ENCODE measurements at places on chromosomes 2 and 18.

GRCh38 chr2:171595896-171596295 is 73.6 kb downstream of the CYBRD1 start:
- DNase-seq = peak; percentile 78

DNA sequence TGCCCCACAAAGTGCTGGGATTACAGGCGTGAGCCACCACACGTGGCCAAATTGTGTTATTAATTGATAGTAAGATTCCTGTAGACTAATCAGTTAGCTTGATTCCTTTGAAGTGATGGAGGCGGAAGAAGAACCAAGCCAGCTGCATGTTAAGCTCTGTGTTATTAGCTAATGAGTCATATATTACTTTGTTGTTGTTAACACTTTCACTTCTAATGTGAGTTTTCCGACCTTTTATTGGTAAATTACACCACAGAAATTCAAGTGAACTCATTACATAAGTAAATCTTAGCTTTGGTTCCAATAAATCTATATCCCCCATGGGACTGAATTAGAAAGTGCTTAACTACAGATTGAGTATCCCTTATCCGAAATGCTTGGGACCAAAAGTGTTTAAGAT is 20.3 kb downstream of the CHMP1B start:
- DNase-seq = no peak

- no peak for DNase-seq
These were observed 260.4 kb downstream of the SLC4A3 start for GRCh38 chr2:219887870-219888269.

GRCh38 chr18:74498712-74499627 is 2.8 kb downstream of the CNDP2 start:
- DNase-seq = peak; percentile 72

GRCh38 chr18:55863391-55863706 is 275.4 kb upstream of the TCF4 start:
- no peak for DNase-seq

- DNase-seq = peak; percentile 14
These were observed 64.7 kb downstream of the STK25 start for GRCh38 chr2:241443486-241444223.

DNA sequence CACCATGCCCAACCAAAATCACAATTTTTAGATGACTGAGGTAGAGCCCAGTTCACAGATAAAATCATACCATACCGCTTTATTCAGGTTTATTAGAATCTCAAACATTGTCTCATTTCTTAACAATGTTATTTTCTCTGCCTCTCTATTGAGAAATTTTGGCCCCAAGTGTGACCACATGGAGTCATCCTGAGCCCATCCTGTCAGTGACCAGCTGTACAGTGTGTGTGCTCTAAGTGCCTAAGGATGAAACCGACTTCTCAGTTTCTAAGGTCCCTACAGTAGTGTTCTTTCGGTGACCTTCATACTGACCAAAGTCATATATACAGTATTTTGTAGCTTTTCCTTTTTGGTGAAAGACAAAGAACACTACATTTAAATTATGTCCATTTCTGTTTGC is 123.7 kb upstream of the MSTN start:
- no peak for DNase-seq

GRCh38 chr2:102520009-102520408 is 47.0 kb downstream of the SLC9A4 start:
- peak; percentile 62 for DNase-seq

DNA sequence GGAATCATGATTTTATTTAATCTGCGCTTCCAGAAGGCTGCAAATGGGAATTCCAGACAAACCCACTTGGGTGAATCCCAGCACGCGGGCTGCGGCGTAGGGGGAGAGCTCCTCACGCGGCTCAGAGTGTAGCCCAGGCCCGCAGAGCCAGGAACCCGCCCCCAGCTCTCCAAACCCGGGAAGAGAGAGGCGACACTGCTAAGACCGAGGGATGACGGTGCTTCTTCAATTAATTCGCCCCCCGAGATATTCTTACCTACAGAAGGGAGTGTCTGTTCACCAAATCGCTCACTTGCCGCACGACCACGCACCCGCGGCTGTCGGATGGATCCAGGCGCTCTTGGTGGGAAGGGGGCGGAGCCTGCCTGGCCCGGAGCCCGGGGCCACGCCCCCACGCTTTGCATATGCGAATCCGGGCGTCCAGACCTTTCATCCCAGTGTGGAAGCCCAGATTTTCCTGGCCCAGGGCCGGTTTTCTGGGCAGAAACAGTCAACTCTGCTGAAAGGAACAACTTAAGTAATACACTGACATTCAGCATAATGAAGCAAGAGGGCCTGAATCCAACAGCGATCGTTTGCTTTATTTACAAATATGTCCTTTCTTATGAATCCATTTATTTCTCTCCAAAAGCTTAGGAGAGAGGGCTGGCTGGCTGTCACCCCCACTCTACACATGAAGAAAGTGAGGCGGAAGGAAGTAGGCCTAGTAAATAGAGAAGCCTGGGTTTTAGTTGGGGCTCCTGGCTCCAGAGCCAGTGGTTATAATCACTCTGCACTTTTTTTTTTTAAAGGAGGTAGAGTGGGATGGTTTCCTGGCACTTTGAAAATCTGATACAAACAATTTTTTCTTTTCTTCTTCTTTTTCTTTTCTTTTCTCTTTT is at the start of gene SLC19A3:
SLC19A3 (minus strand) TSS at position 342 of the 881 bp plus-strand sequence. CDS start 15,710 bp downstream, outside the sequence.
- DNase-seq = peak; percentile 77

- no peak for DNase-seq
These were observed 76.9 kb downstream of the LDAH start for GRCh38 chr2:20745924-20746555.

- peak; percentile 38 for DNase-seq
These were observed 764.5 kb downstream of the TRIB2 start for GRCh38 chr2:13481201-13481600.

- no peak for DNase-seq
These were observed at the start of gene TWIST2 for GRCh38 chr2:238847841-238848690. TWIST2 (plus strand) TSS chr2:238848085; CDS start chr2:238848216, 131 bp downstream.

DNA sequence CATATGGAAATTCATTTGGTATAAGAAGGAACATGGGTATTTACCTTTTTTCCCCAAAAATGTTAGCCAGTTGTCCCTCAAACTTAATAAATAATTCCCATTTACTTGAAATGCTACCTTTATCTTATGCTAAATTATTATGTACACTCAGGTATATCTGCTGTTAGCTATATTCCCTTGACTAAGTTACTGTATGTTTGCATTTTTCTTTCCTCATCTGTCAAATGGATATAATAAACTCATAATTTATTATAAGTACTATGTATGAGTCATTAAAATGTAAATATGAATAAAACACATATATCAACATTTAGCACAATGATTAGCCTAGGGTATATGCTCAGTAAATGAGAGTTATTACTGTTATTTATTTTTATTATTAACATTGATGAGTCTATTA is 117.4 kb downstream of the PMS1 start:
- DNase-seq = no peak

GRCh38 chr2:48400553-48401164 is 129.3 kb upstream of the STON1 start:
- DNase-seq = no peak

- no peak for DNase-seq
These were observed 25.9 kb downstream of the RAMP1 start for GRCh38 chr2:237885111-237885930.

DNA sequence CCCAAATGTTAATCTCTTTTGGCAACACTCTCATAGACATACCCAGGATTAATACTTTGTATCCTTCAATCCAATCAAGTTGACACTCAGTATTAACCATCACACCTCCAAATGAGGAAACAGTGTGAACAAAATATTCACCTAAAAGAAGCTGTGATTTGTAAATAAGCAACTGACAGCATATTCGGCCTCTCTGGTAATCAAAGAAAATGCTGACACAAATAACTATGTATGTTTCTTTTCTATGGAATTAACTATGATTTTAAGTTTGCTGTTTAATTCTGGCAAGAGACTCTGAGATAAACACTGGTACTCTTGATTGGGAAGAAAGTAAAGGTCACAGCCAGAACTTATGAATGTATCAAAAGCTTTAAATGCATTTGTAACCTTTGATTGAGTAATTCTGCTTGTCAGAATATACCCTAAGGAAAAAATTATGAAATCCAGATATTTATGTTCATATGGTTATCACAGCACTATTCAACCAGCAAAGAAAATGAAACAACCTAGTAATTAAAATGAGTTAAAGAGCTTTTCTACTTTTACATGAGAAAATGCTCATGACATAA is 3.6 kb upstream of the GYPC start:
- DNase-seq = no peak

DNA sequence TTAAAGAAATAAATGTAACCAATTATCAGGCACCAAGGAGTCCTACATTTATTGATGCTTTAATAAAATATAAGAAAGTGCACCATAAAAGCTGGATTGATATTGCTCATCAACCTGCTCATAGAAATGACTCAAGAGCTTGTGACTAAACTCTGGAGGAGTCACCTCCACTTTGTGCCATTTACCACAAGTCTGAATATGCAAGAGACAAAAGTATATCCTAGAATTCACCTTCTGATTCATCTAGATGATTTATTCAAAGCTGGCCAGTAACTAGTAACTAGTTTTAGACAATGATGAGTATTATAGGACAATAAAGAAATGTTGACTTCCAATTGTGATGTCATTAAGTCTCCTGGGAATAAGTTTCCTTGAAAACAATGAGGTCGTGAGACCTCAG is 146.0 kb upstream of the SOX11 start:
- peak; percentile 57 for DNase-seq

DNA sequence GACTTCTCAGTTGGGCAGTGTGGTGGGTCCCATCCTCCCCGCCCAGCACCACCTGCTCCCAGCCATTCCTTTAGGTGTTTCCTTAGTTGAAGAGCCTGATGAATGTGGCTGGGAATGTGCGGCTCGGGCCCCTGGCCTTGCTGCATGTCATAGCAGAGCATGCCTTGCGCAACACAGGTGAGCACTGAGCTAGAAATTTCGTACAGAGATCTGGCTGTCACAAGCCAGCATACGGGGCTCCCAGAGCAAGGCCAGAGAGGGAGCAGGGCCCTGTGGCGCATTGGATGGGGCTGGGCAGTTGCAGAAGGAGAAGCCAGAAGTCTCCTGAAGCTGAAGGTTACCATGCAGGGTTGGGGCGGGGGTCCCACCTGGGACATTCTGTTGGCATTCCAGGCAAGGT is 129.7 kb downstream of the WDSUB1 start:
- no peak for DNase-seq

DNA sequence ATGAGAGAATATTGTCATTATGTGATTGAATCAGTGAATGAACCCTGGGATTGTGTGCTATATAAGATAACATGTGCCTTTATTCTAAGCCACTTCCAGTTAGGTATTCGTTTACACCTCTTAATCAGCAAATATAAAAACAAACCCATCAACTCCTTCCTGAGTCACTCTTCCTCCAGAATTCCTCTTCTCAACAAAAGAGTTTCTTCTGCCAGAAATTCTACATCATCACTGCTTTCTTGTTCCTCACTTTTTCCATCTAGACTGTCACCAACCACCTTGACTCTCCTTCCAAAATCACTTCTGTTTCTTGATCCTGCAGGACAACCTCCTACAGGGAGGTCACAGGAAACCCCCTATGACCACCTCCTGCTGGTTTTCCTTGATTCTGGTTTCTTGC is 261.4 kb downstream of the CYP26B1 start:
- DNase-seq = no peak

GRCh38 chr2:176514805-176515500 is 245.7 kb downstream of the MTX2 start:
- peak; percentile 11 for DNase-seq

DNA sequence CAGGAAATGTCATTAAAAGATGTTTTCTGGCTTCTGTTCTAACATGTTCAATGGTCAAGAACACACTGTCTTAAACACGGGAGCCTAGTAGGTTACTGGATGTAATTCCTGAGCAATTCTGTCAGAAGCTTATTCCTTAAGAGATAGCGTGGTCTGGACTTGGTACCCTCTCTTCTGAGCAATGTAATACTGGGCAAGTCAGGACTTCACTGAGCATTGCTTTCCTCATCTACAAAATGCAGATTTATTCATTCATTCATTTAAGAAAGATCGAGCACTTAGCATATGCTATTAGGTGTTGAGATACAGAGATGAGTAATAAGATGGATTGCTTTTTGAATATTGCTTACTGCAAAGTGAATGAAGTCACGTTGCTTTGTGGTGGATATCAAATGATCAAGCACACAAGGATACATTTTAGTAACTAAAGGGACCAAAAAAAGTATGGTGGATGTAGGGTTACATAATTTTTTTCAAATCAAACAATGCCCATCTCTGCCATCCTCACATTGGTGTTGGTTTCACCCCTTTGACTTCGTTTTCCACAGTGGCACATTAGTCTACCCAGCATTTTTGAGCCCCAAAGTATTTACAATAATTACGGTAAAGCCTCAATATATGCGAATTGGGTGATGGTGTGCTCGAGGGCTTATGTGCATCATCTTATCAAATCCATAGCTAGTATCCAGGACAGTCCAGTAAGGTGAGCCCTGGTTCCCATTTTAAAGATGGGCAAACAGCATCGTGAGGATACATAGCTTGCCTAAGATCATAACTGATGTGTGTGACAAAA is 65.3 kb downstream of the ZC3H6 start:
- no peak for DNase-seq

- no peak for DNase-seq
These were observed 858 bp downstream of the KCNS3 start for GRCh38 chr2:17879137-17879912.

DNA sequence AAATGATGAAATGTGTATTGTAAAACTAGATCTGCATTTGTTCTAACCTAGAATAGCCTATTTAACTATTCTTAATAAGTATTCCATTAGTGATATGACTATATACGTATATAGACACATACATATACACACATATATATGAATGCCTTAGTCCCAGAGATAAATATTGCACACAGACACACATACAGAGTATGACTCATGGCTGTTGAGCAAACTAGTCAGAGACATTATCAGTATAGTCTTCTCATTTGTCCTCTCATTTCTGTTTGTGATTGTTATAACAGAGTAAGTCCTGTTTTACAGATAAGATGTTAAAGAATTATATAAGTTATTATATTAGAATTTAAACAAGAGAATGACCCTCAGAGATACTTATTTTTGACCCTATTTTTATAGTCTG is 202.5 kb downstream of the CCDC102B start:
- DNase-seq = peak; percentile 10

- DNase-seq = no peak
These were observed 138.7 kb downstream of the CDH20 start for GRCh38 chr18:61471942-61472341.

- no peak for DNase-seq
These were observed 12.5 kb downstream of the MAP4K4 start for GRCh38 chr2:101710036-101710435.

GRCh38 chr2:207155516-207156444 is 10.0 kb downstream of the KLF7 start:
- no peak for DNase-seq

DNA sequence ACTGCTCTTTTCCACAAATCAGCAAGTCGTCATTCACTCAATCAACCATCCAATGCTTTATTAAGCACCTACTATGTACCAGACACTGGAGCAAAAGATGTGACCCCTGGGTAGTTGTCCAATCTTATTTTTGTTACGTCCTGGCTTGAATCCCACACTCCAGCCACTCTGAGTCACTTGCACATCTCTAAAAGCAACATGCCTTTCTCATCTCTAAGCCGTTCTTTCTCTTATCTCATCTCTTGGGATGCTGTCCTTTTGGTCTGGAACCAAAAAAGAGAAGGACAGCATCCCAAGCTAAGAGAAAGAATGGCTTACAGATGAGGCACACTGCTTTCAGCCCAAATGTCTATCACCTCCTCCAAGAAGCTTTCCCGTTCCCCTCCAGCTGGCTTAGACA is 58.8 kb downstream of the RNF152 start:
- DNase-seq = no peak

Data from RKO (cell line).